Glomerular endothelial cell (primary cell): ENCODE measurements at places on chromosomes 7 and 10. TPM values are rescaled to one million over a fixed set of nuclear protein-coding genes. Genes with fewer than 3 reads are reported as not detected.

Gene CPSF4
- total RNA-seq, result 19.0 and 28.9 TPM in 2 replicates

Gene LEP
- total RNA-seq, result not detected in 2 replicates

Gene IDI2
- not detected in 2 replicates for total RNA-seq

Gene CNPY4
- 23.6 and 37.9 TPM in 2 replicates for total RNA-seq

Gene GIMAP2
- total RNA-seq, result 31.6 and 33.6 TPM in 2 replicates

Gene PARD3
- 23.0 and 29.7 TPM in 2 replicates for total RNA-seq

Gene ARPC1A
- total RNA-seq, result 160 and 225 TPM in 2 replicates

Gene SLC18A2
- 0.10 TPM in 1 of 2 replicates, not detected in the other for total RNA-seq

Gene SLC26A3
- total RNA-seq, result not detected in 2 replicates

Gene CYP26C1
- 0.05 and 1.1 TPM in 2 replicates for total RNA-seq

Gene MKLN1
- 15.6 and 20.2 TPM in 2 replicates for total RNA-seq

Gene PALD1
- 94.9 and 197 TPM in 2 replicates for total RNA-seq

Gene GPR26
- not detected in 2 replicates for total RNA-seq

Gene NEBL
- 0.44 and 0.47 TPM in 2 replicates for total RNA-seq

Gene VGF
- 0.92 TPM in 1 of 2 replicates, not detected in the other for total RNA-seq

Gene STOX1
- total RNA-seq, result 0.10 TPM in 1 of 2 replicates, not detected in the other

Gene ZNF282
- total RNA-seq, result 33.3 and 34.4 TPM in 2 replicates

Gene FAM221A
- 2.0 and 6.0 TPM in 2 replicates for total RNA-seq

Gene PDE6C
- total RNA-seq, result not detected in 2 replicates

Gene FFAR4
- total RNA-seq, result not detected in 2 replicates

Gene WBP1L
- total RNA-seq, result 77.8 and 101 TPM in 2 replicates

Gene GIMAP1
- total RNA-seq, result 6.5 and 12.1 TPM in 2 replicates

Gene ICA1
- total RNA-seq, result 26.6 and 43.2 TPM in 2 replicates

Gene FGFR2
- total RNA-seq, result 0.23 TPM in 1 of 2 replicates, not detected in the other

Gene DENND2A
- 0.58 and 5.3 TPM in 2 replicates for total RNA-seq

Gene CC2D2B
- total RNA-seq, result 0.47 TPM in 1 of 2 replicates, not detected in the other

Gene IFT22
- 24.0 and 27.5 TPM in 2 replicates for total RNA-seq

Gene CAMK1D
- total RNA-seq, result 2.0 and 2.8 TPM in 2 replicates

Gene MCM10
- 2.9 and 13.2 TPM in 2 replicates for total RNA-seq

Gene CXCL12
- 4.0 and 9.5 TPM in 2 replicates for total RNA-seq
